ENCODE measurements at places on chromosomes 4 and X.

DNA sequence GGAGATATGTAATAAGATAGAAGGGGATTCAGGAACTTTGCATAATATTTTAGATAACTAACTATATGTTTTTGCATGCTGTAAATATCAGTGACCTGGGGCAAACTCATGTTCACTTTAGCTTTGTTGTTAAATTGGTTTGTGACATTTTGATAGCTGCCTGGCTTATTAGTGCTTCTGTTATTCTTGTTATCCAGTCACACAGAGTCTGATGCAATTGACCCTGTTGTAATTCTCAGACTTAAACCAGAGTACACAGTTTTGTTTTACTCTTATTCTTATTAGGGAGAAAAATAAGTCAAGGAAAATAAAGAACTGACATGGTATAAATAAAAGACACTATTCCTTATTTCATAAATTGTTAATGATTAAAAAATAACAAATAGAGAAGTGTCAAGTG, 516.7 kb upstream of the SLIT2 start:
- DNase-seq = no peak

DNA sequence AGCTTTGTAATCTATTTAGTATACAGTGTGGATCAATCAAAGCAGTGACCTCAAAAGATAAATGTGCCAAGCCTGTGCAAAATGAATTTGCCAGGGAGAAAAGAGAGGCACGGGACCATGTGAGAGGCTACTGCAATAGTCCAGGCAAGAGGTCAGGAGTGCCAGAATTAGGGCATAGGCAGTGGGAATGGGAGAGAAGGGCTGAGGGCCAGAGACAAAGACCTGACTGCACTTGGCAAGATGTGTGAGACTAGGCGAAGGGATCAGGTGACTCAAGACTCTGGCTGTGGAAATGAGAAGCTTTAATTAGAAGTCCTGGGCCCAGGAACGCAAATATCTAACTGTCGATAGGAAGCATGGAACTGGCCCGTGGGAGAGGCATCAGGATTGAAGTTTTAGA, 168.1 kb downstream of the DHX15 start:
- DNase-seq = no peak

- DNase-seq = peak; percentile 34
Measured at GRCh38 chr4:38983787-38984598, 48.2 kb downstream of the TMEM156 start.

GRCh38 chrX:10117864-10118377, 38.9 kb upstream of the CLCN4 start:
- DNase-seq = no peak

- DNase-seq = peak; percentile 87
Measured at GRCh38 chrX:7927259-7928167, at the start of gene PNPLA4. PNPLA4 (minus strand) TSS chrX:7927413; CDS start chrX:7926119, 1,294 bp downstream.

DNA sequence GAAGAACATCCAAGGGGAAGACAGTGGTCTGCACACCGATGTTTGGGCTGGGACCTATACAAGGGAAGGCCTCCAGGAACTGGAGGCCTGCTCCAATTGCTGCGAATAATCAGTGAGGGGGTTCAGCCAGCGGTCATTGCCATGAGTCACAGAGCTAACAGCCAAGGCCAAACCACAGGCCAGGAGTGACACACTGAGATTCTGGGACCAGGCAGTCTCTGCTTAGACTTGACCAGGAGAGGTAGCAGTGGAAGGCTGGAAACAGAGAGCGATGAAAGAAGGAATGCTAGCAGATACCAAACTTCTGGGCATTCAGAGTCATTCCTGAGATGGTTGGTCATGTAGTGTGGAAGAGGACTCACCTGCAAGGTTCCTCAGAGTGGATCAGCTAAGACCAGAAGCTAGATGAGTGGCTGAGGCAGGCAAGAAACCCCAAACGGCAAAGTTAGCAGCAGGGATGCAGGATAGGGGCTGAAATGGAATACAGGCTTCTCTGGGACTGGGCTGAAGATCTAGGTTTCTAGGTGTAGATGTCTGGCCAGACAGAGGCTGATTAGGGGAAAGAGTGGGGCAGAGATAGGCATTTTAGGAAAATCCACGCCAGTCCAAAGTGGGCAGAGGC, 54.7 kb downstream of the CNGA2 start:
- peak; percentile 94 for DNase-seq

GRCh38 chr4:99971453-99972111, 21.5 kb upstream of the H2AZ1 start:
- DNase-seq = no peak

GRCh38 chr4:56752985-56753384, 68.5 kb downstream of the SPINK2 start:
- DNase-seq = no peak

DNA sequence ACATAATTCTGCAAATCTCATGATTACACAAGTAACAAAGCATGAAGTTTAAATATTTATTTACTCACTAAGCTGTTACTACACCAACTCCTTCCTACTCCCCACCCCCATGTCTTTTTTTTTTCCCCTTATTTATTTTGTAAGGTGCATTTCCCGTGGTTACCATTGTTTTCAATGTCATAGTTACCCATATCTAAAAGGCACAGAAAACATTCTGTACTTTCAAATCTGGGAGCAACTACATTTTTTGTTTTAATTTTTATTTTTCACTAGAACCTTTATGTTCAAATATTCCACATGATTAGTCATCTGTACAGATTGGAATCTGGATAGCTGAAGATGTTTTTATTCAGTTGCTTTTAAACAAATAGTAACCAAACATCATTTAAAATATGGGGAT, 62.8 kb downstream of the PPP3CA start:
- peak; percentile 37 for DNase-seq

DNA sequence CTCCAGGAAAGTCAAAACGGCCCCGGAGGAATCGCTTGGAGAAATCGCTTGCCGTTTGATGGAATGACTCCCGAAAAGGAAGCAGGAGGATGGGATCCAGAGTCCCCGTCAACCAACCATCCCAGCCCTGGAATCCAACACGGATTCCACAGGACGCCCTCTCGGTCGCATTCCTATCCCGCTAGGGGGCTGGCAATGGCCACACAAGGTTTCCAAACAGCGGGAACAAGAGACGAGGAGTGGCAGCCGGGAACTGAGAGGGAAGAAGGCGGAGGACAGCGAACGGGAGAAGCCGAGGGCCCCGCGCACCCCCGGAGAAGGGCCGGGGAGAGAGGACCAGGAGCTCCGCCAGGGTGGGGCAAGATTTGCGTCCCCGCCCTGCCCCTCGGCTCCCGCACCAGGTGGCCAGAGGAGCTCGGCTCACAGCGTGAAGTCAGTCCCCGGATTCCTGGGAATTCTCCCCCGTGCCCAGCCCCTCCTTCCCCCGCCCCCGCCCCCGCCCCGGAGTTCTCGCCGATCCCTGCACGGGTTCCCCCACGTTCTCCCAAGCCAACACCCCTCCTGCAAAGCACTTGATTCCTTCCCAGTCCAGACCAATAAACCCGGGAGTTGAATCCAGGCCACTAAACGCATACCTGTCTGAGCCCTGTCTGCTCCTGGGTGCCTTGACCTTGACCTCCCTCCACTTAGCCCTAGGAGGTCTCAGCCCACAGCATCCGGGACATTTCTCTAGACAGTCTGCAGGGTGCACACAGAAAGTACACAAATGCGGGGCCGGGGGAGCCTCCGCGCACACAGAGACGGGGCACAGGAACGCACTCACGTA, 1.4 kb downstream of the PDZD4 start:
- no peak for DNase-seq

GRCh38 chrX:76862509-76862908, 435.0 kb downstream of the MAGEE1 start:
- DNase-seq = no peak

DNA sequence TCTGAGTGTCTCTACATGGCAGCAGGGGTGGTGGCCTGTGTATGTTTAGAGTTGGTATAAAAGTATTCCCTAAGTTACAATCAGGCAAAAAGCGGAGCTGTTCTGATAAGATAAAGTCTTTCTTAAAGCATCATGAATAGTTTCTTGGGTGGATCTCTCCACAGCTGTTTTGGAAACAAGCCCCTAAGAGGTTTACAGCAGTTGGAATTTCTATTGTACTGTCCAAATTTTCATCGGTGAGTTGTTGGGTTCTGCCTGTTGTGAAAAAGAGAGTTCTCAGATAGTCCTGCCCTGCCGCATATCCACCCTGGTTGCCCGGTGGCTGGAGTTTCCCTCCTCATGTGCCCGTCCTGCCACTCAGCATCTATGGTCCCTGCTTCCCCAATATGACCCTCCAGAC, 50.1 kb downstream of the C4orf51 start:
- peak; percentile 71 for DNase-seq

DNA sequence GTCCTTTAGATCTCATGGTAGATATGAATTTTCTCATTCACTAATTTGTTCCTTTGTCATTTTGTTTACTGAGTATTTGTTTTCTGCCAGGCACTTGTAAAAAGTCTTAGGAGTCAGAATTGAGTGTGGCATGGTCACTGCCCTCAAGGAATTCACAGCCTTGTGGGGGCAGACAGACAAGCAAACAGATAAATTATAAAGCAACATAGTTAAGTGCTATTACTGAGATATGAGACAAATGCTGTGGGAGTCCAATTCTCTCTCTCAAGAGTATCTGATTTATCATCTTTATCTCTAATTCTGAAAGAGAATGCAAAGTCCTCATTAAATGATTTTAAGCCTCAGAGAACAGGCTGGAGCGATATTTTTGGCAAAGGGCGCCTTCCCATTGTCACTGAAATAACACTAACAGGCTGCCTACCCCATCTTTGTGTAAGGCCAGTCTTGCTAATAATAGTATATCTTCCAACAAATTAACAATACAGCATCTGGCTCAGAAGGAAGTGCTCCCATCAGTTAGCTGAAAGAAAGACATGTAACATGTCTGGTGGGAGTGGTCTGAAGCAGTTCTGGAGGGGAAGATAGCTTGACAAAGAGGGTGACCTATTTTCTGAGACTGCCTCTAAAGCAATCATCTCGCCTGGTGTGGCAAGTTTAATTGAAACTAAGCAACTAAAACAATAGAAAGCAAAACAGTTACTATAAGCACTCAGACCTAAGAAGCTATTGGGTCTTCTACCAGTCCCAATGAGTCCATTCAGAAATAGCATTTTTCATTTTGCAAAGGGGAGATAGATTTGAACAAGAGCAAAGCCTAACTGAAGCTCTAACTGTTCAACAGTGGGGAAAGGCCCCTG, 61.5 kb upstream of the AMOT start:
- peak; percentile 6 for DNase-seq

GRCh38 chrX:95628796-95629195, 1055.8 kb upstream of the DIAPH2 start:
- no peak for DNase-seq

DNA sequence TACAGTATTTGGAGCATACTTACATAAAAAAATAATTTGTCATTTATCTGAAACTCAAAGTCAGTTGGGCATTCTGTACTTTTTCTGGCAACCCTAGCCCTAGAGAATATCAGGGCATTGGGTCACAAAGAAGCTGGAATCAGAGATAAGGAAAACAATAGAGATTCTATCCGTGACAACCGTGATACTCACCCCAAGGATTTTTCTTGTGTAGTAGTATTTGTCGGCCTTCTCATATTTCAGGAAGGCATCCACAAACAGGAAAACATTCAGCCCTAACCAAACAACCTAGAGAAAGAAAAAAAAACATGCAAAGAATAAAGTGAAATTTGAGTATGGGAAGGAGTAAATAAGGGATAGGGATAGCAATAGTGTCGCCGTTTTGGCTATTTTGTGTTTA, 3.6 kb downstream of the NOX1 start:
- no peak for DNase-seq

GRCh38 chr4:63440236-63440635, 969.0 kb downstream of the TECRL start:
- DNase-seq = no peak

GRCh38 chr4:76513482-76513881, 78.5 kb downstream of the SHROOM3 start:
- no peak for DNase-seq

- DNase-seq = peak; percentile 71
Measured at GRCh38 chr4:57550198-57550597, 440.0 kb upstream of the IGFBP7 start.

- peak; percentile 3 for DNase-seq
Measured at GRCh38 chr4:99490286-99490685, 20.5 kb upstream of the C4orf17 start.

- no peak for DNase-seq
Measured at GRCh38 chrX:19860571-19860970, 26.8 kb downstream of the SH3KBP1 start.

DNA sequence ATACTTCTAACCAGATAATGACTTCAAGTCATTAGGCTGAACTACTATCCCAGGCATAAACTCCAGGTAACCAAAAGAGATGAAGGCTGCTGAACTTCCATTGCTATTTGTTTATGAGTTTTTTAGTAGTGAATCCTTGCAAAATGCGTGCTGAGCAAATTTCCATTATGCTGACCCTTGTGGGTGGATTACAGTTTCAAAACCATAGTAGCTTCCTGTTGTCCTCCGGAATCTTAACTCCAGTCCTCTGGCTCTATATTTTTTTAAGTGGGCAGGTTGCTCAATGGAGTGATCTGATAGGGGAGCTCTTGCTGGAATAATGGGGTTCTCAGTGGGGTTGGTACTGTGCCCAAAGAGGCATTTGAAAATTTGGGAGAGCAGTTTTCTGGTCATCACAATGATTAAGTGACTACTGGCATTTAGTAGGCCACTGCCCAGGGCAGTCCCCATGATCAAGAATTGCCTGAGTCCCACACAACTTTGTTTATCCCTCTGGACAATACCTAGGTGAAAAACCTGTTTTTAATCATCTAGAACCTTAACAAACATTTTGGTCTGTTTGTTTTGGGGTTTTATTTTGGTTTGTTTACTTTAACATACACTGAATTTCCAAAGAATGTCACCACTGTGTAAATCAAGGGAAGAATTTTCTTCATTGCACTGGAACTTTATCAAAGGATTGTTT, 302.3 kb upstream of the GATB start:
- DNase-seq = peak; percentile 23

GRCh38 chr4:159042097-159042605, 60.7 kb upstream of the RAPGEF2 start:
- DNase-seq = peak; percentile 32

GRCh38 chr4:166924424-166924823, 309.9 kb downstream of the SPOCK3 start:
- DNase-seq = no peak

DNA sequence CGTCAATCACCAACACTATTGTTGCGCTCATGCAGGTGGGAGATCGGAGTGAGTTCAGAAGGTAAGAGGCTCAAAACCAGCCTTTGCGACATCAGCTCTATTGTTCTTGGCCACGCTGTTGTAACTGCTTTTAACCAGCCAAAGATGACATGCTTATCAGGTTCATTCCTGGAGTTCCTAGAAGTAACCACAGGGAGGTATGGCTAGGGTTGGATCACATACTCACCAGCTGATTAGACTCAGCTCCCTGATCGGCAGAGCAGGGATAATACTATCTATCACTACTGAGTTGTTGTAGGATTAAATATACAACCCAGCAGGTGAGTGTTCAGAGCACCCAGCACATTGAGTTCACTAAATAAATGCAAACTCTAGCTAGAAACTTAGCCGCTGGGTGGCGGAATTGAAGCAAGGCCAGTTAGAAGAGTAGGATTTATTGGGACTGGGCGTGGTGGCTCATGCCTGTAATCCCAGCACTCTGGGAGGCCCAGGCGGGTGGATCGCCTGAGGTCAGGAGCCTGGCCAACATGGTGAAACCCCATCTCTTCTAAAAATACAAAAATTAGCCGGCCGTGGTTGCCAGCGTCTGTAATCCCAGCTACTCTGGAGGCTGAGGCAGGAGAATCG, 12.4 kb downstream of the SLC34A2 start:
- no peak for DNase-seq

- DNase-seq = peak; percentile 84
Measured at GRCh38 chrX:110915111-110915510, 119.5 kb upstream of the CHRDL1 start.

GRCh38 chr4:151934766-151935165, 174.0 kb upstream of the GATB start:
- DNase-seq = no peak
